ENCODE measurements at places on chromosomes 6 and 20. TPM values are rescaled to one million over a fixed set of nuclear protein-coding genes. Genes with fewer than 3 reads are reported as not detected.

RAET1E gene
- not detected for total RNA-seq

ZSCAN23 gene
- 1.9 TPM for total RNA-seq

RAET1L gene
- total RNA-seq, result not detected

DNA sequence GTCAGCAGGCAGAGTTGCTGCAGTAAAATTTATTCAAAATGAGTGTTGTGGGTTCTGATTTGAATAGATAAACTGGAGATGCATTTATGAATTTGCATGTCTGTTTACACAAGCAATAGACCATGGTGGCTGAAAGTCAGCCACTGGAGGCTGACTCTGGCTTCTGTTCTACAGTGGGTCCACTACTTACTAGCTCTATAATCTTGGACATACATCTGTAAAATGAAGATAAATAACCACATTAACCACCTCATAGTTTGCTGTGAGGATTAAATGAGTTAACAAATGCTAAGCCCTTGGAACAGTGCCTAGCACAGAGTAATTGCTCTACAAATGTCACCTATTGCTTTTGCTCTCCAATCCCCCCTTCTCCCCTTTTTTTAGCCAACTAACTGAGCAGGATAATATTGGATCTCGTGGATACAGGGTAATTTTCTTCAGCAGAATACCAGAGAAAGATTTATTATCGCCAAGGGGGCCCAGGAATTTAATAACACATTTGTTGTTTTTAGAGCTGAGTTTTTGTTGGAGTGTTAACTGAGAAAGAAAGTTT is 1.4 kb upstream of the PM20D2 start:
- DNase-seq, result no peak

- no peak for DNase-seq
These were observed 70.9 kb downstream of the IBTK start for GRCh38 chr6:82176616-82177015.
